ENCODE measurements at places on chromosomes 2 and 18. TPM values are rescaled to one million over a fixed set of nuclear protein-coding genes. Genes with fewer than 3 reads are reported as not detected.

DNA sequence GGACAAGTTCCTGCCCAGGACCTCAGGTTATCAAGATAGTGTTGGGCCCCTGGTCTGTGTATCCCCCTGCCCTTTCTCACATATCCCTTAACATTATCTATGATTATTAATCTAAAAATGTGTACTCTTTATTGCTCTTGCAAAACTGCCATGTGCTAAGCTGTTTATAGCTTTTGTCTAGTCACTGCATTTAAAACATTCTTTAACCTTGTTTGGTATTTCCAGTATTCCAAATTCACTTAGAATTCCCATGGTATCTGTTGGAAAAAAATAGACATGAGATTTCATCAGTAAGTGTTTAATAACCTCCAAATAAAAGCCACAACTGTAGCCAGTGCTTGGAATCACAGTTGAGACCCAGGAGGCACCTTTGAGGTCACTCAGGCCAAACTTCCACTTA, 16.2 kb upstream of the GLS start:
- H3K4me1 ChIP-seq = no peaks in the 10 kb centered on the region
- no peak for DNase-seq
- no peaks in the 10 kb centered on the region for H3K27me3 ChIP-seq
- peaks cover 2% of the 10 kb centered on the region for H3K36me3 ChIP-seq

C2orf78 gene
- polyA plus RNA-seq = not detected

DNA sequence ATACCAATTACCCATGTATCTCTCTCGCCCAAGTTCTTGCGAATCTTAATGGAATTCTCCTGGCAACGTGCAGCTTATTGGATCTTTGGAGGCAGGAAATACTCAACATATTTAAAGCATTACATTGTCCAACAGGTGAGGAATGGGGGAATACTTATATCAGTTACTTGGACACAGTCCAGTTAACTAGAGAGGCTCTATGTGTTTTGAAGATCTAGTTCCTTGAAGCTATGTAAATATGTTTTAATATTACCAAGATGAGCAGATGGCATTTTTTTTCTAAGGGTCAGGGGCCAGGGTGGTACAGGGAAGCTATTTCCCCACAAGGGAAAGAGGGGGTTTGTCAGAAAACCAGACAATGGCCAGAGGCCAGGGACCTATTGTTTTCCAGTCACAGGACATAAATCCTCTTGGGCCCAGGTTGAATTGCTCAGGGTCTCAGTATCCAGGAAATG, 26.8 kb upstream of the MC5R start:
- peaks cover 8% of the 10 kb centered on the region for H3K4me1 ChIP-seq
- no peaks in the 10 kb centered on the region for H3K36me3 ChIP-seq
- H3K4me3 ChIP-seq = no peak overlapping the region

DNA sequence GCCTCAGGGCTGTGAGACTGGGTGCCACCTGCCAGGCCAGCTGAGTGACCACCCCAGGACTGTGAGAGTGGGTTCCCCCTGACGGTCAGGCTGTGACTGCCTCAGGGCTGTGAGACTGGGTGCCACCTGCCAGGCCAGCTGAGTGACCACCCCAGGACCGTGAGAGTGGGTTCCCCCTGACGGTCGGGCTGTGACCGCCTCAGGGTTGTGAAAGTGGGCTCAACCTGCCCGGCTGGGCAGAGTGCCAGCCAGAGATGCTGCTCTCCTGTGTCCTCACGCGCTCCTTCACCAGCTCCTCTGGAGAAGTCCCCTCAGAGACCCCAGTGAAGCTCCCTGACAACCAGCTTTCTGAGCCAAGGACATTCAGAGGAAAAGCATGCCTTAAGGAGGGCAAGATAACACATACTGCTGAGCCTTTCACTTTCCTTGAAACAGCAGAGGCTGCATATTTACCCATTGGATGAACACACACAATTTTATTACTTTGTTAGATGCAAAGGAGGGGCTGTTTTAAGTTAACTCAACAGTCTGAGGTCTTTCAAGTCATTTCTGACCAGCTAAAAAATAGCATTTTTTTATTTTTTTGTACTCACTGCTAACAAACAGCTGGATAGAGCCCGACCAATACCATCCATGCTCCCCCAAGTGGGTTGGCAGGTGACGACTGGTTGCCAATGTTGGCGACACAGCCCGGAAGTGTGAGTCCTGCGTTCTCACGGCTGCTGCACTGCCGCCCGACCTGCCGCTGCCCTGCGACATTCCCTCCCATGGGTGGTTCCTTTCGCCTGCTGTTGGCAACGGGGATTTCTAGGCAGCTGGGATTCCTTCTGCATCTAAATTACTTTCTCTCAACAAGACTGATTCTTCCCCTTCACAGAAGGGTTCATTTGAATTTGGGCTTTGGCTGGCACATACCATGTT, 70.7 kb downstream of the NDUFA10 start:
- no peak overlapping the region for H3K27ac ChIP-seq
- no peak for DNase-seq
- H3K4me1 ChIP-seq = no peaks in the 10 kb centered on the region
- peaks cover 12% of the 10 kb centered on the region for H3K36me3 ChIP-seq

DNA sequence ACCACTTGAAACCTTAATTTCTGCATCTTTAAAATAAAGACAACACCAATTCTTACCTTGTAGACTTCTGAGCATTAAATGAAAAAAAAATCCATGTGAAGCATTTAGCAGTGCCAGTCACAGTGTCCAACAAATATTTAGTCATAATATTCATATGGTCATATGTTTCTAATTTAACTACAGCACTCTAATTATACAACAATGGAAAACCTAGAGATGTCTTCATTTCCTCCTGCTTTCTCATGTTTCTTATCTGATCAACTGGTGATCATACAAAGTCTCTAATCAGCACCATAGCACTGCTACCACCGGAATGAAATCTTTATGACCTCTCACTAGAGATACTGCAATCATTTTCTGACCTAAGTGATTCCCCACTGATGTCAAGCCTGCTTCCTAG, 10.2 kb upstream of the SCN3A start:
- H3K4me1 ChIP-seq = no peaks in the 10 kb centered on the region

- H3K27ac ChIP-seq = no peak overlapping the region
- no peaks in the 10 kb centered on the region for H3K4me1 ChIP-seq
- H3K36me3 ChIP-seq = no peaks in the 10 kb centered on the region
- no peaks in the 10 kb centered on the region for H3K27me3 ChIP-seq
- DNase-seq = no peak
- no peak overlapping the region for H3K4me3 ChIP-seq
Measured at GRCh38 chr2:145655165-145655765, 1135.3 kb upstream of the ZEB2 start.

DNA sequence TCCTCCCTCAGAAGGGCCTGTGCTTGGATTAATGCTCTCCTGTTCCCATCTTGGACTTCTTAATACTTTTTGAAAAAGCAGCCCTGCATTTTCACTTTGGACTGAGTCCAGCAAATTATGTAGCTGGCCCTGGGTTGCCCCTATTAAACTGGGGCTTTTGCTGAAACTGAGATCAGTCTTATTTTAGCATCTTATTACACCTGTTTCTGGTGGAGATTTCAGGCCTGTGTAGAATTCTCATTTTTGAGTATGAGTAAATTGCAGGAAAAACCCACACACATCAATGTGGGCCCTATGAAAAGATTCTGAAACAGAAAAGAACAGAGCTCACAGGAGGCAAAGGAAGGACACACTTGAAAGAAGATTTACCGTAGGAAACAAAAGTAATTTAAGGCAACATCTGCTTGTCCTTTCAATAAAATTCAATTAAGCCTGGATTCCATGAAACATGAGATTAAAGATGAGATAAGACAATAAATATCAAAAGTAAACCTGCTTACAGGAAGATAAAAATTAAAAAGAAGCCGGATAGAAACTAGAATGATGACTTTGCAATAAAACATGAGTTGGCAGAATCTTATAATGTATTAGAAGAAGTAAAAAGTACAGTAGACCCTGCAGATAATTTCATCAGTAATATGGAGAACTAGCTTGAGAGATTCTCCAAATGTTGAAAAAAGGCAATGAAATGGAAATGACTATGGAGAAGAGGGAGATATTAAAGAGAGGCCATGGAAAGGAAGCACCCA, 90.7 kb upstream of the GCFC2 start:
- no peak overlapping the region for H3K27ac ChIP-seq
- H3K27me3 ChIP-seq = no peaks in the 10 kb centered on the region
- H3K4me3 ChIP-seq = no peak overlapping the region
- H3K4me1 ChIP-seq = no peaks in the 10 kb centered on the region
- no peak for DNase-seq
- no peaks in the 10 kb centered on the region for H3K36me3 ChIP-seq

- no peak overlapping the region for H3K27ac ChIP-seq
- H3K4me3 ChIP-seq = no peak overlapping the region
- H3K27me3 ChIP-seq = no peaks in the 10 kb centered on the region
- no peak for DNase-seq
Measured at GRCh38 chr2:105890856-105891255, 146.1 kb downstream of the NCK2 start.

Data from B cell (primary cell).